ENCODE measurements at places on chromosomes 4 and X.

GRCh38 chrX:16075087-16075486 is 48.3 kb upstream of the GRPR start:
- DNase-seq: no peak

GRCh38 chrX:79268788-79269187 is 98.3 kb downstream of the ITM2A start:
- DNase-seq: no peak

DNA sequence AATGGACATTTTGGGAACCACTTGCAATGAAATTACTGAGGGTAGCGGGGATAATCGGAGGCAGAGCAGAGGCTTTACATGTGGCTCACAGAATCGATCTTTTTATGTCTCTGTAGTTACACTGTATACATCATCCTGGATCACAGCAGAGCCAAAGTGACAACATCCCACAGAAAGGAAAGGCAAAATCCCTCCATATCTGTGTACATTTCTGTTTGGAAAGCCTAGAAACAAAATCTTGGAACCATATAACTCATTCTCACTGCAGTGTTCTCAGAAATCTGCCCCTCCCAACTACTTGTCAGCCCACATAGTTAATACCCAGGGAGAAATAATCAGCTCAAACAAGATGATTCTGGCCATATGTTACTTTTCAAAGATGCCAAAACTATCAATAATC is 211.6 kb downstream of the DCLK2 start:
- no peak for DNase-seq

- no peak for DNase-seq
Observed at GRCh38 chr4:104531390-104531789, 36.7 kb upstream of the CXXC4 start.

GRCh38 chr4:91222014-91222413 is 1081.8 kb upstream of the GRID2 start:
- DNase-seq: no peak

GRCh38 chr4:101153653-101154052 is 193.7 kb downstream of the PPP3CA start:
- no peak for DNase-seq

- DNase-seq: no peak
Observed at GRCh38 chr4:110106931-110107296, 91.5 kb downstream of the ELOVL6 start.

- DNase-seq: no peak
Observed at GRCh38 chr4:53476232-53477037, 99.0 kb downstream of the FIP1L1 start.

- DNase-seq: peak; percentile 0
Observed at GRCh38 chrX:79081895-79082512, 62.5 kb upstream of the GPR174 start.

GRCh38 chr4:150212485-150212884 is 134.2 kb downstream of the DCLK2 start:
- DNase-seq: no peak

GRCh38 chr4:57378766-57379165 is 268.6 kb upstream of the IGFBP7 start:
- no peak for DNase-seq

DNA sequence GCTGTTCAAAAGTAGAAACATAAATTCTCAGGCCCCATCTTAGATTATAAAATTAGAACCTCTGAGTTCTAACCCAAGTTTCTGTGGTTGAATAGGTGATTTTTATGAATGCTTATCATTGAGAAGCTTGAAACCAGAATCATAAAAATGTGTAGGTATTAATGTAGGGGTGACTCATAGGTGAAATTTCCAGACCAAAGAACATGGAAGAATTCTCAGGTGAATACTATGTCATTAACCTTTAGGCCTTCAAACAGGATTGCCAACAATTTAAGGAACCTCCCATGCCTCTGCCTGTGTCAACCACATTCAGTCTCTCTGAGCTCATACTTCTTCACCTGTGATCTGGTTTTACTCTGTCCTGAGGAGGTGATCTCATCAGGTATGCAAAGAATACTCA is 177.8 kb downstream of the NPFFR2 start:
- no peak for DNase-seq

DNA sequence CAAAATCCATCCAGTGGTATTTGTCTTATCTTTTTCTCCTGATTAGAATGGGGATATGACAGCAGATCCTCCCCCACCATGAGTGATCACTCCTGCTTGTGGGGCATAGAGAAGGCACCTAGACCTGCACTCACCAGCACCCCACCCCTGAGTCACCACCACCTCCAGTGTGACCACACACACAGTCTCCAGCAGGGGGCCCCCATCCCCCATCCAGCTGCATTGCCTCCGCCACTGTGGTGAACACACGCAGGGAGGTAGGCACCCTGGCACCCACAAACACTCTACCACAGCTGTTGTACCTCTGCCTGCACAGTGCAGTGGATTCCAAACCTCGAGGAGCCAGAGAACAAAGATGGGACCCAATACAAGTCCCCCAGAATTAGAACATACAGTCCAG is 9.0 kb upstream of the MAGEA8 start:
- DNase-seq: no peak

DNA sequence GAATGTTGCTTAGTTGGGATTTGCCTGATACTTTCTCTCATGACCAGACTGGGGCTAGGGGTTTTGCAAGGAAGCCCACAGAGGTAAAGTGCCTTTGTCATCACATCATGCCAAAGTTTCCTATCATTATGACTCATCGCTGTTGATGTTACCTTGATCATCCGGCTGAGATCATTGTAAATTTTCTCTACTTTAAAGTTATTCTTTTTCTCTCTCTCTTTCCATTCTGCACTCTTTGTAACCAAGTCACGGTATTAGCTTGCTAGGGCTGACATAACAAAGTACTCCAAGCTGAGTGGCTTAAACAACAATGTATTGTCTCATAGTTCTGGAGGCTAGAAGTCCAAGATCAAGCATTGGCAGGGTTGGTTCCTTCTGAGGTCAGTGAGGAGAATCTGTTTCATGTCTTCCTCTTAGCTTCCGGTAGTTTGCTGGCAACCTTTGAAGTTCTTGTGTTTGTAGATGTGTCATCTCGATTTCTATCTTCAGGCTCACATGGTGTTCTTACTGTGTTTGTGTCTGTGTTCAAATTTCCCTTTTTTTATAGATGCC is 113.0 kb downstream of the DTHD1 start:
- DNase-seq: no peak

DNA sequence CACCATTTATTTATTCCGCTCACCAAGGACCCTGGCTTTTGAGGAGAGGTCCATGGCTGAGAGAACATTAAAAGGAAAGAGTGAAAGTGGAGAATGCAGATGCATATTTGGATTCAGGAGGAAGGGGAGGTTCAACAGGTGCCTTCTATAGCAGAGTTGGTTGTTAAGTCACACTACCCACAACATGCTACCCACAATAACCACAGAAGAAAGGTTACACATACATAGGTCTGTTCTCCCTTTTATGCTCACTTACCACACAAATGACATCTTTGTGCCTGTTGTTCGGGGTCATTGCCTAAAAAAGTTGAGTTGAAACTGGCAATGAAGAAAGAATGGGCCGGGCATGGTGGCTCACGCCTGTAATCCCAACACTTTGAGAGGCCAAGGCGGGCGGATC is 587.4 kb downstream of the RPA4 start:
- no peak for DNase-seq

GRCh38 chrX:8987672-8988250 is 46.2 kb downstream of the FAM9B start:
- DNase-seq: no peak

DNA sequence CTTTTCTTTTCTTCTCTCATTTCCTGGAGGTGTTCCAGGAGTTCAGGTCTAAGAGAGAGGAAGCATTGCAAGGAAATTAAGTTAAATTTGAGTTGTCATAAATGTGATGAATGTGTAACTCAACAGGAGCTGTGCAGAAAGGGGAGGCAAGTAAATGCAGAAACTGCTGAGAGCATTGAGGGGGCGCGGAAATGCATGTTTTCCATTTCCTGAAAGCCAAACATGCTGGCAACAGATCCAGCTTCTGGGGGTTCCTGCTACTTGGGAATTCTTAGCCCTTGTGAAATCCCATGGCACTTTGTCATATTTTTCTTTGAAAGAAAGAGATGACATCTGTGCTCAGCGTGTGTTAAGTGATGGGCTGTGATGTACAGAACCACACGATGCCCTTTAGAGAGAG is 33.8 kb upstream of the NAP1L5 start:
- DNase-seq: no peak

DNA sequence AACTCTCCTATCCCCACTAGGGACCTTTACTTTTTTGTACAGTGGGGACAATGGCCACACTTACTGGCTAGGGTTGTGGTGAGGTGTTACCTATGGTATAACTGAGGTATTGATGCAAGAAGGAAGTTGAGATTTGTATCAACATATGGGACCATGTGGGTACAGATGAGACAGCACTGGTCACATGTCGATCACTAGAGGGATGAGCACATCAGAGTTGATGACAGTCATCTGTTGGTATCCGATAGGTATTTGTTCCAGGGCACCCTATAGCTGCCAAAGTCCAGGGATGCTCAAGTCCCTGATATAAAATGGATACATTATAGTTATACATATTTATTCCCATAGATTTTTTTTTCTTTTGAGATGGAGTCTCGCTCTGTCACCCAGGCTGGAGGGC is 12.6 kb upstream of the SLC10A3 start:
- no peak for DNase-seq

DNA sequence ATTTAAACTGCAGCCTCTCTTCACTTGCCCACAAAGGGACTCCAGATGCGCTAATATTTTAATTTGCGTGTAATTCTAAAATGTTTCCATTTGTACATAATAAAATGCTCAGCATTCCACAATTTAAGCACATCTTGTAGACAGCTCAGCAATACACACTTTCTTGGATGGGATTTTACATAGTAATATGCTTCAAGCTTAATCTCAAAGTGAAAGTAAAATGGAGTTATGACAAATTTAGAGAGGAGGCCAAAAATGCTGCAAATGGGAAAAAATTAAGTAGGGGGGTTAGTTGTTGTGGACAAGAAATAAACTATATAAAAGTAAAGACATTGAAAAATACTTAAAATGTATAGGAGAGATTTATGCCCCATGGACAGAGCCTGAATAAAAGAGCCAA is 149.1 kb downstream of the FBXO8 start:
- DNase-seq: no peak

DNA sequence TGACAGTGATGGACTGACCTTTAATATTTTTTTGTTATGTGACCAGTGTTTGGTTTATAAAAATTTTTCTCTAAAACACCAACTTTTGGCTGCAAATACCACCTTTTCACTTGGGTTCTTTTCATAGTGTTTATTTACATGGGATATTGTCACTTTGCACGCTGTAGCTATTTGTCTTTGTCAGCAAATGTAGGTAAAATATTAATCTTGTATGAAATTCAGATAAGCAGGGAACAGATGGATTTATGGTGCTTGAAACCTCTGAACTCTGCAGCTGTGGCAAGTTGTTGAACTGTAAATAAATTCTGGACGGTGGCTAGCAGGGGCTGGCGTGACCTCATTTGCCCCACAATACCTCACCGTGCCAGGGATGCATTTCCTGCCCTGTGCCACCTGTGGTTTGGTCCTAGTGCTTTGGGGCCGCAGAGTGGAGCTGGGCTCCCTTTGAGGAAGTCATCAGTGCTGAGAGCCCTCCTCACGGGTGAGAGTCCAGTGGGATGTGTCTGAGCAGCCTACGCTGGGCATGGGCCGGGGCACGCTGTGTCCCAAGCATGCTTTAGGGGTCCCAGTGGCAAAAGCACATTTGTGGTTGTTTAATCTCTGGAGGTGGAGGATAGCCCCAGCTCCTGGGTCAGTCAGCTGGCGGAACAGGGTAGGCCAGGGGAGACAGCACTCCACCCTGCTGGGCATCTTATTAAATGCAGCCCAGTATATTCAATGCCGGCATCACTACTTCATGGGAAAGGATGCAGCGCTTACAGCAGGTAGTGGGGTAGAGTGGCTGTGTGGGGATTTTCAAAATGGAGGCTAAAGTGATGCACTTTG is 108.6 kb downstream of the TBL1X start:
- DNase-seq: no peak

GRCh38 chr4:2451821-2452785 is 16.8 kb upstream of the RNF4 start:
- DNase-seq: no peak

- peak; percentile 57 for DNase-seq
Observed at GRCh38 chr4:90419124-90419711, 292.0 kb downstream of the CCSER1 start.

DNA sequence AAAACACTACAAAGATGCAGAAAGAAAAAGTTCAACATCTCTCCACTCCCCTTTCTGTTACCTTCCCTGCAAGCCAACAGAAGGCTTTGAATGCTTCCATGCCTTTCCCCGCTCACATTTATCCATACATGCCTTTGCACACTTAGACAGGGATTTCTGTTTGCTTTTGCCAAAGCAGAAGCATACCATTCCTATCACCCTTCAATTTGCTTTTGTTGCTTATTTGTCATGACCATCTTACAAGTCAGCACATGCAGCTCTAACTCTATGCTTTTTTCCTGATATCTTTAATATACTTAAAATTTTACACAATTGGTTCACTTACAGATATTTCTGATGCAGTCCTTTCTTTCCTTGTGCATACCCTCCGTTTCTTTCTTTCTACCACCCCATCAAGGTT is 169.6 kb downstream of the CORIN start:
- no peak for DNase-seq

DNA sequence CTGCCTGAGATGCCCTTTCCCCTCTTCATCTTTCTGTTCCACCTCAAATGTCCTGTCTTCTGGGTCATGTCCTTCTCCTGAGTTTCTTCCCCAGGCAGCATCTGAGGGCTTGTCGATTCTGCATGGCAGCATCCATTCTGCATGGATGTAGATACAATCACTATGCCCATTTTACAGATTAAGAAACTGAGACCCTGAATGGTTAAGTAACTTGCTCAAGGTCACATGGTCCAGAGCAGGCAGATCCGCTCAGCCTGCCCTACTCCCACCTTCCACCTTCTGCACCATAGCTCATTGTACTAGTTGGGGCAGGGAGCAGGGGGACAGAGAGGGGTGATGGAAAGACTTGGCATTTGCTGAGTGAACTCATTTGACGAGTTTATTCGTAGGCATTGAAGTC is 32.0 kb downstream of the ZNF185 start:
- DNase-seq: no peak

GRCh38 chr4:108126806-108127205 is 41.9 kb downstream of the LEF1 start:
- no peak for DNase-seq

DNA sequence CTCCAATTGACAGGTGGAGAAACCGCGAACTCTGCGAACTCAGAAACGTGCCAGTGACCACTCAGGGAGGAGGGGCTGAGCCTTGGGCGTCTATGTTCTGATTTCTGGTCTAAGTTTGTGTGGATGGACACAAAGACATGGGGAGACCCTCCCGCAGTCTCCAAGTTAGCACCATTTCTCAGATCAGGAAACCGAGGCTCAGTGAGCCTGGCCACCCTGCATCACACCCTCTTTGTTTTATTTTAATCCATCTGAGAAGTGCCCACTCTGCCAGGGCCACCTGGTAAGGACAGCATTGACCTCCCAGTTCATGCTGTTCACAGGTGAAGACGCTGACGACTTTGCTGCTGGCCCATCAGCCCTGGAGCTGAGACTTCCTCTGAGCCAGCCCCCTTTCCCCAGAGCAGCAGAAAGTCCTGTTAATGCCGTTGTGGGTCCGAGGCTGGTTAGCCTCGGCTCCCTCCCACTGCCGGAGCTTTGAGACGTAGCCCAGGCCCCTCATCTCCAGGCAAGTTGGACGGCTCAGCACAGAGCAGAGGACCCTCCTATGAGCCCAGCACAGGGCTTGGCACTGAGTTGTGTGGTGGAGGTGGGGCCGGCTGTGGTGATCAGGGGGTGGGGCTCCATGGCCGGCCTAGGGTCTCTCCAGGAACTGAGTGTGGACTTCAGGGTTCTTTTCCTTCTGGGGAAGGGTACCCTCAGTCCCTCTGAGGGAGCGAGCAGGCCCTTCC is 43.7 kb downstream of the PSAPL1 start:
- DNase-seq: no peak
